ENCODE measurements at places on chromosomes 7 and 10.

GRCh38 chr7:29866490-29866930 lies 60.2 kb downstream of the WIPF3 start:
- no peak for DNase-seq

DNA sequence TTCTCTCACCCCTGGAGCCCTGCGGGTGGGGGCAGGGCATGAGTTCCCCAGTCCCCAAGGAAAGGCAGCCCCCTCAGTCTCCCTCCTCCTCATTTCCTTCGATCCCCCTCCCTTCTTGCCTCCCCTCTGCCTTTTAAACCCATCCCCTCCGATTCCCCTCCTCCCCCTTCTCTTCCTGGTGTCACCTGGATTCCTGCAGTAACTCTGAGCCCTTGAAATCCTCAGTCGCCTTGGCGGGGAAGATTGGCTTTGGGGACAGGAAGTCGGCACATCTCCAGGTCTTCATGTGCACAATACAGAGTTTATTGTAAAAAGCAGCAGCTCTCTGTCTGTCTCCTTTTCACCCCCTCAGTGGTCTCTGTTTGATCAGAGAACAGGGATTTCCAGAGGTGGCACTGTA lies 1.3 kb upstream of the MUC12 start:
- DNase-seq: no peak

DNA sequence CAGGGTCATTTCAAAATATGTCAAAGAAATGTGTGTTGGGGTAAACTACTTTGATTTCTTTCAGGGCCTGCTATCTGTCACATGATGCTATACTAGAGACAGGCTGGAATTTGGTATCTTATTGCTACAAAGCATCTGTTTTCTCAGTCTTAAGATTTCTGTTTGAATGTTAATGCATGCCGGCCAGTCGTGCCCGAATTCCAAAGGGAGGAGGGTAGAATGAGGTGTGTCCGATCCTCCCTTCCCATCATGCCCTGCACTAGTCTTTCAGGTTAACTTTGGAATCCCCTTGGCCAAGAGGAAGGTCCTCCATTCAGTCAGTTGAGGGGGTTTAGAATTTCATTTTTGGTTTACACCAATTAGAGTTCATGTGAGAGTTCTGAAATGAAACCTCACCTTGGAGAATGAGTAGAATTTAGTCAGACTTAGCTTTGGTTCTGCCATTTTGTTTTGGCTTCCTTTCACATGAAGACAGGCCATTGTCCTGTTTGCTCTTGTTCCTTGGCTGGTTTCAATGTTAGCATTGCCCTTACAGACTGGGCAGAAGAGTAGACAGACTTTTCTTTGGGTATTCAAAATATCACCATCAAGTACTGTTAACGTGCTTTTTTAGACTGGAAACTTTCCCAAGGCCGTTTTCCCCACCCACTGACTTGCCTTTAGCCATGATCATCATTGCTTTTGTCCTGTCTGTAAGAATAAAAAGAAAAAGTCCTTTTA lies 95.8 kb downstream of the CAMK1D start:
- no peak for DNase-seq

GRCh38 chr7:112360681-112361080 lies 89.6 kb upstream of the IFRD1 start:
- DNase-seq: no peak

DNA sequence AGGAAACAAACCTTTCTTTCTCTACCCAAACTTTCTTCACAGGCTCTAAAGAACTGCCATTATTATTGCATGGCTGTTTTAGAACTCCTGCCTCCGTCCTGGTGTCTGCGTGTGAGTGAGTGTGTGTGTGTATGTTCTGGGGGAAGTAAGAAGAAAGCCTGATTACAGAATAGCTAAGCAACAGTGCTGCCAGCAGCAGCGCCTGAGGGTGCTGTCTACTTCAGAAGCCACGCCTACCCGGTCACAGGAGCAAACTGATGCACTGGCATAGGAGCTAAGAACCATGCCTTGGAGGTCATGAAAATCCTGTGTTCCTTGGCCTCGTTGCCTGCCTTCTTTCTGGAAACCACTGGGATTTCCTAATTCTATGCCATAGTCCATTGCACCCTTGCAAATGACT lies 25.2 kb downstream of the LIPK start:
- DNase-seq: no peak

- no peak for DNase-seq
Observed at GRCh38 chr10:12048547-12048946, 5.9 kb upstream of the UPF2 start.

- DNase-seq: no peak
Observed at GRCh38 chr7:24704311-24704710, 53.0 kb downstream of the GSDME start.

DNA sequence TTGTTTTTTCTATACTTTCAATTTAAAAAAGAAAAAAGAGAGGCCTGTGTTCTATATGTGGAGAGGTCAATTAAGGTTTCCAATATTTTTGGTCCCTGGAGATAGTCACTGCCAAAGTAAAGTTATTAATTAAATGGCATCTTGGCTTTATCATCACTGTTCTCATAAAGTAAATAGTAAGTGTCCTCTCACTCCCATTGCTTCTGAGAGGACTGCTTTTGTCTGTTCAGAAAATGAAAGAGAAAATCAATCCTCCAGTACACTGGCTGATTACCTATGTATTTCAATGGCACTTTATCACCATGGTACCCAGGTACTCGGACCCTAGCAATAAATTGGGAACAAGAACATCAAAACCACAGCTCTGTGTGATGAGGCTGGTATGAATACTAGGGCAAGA lies 94.0 kb downstream of the RNLS start:
- DNase-seq: no peak

DNA sequence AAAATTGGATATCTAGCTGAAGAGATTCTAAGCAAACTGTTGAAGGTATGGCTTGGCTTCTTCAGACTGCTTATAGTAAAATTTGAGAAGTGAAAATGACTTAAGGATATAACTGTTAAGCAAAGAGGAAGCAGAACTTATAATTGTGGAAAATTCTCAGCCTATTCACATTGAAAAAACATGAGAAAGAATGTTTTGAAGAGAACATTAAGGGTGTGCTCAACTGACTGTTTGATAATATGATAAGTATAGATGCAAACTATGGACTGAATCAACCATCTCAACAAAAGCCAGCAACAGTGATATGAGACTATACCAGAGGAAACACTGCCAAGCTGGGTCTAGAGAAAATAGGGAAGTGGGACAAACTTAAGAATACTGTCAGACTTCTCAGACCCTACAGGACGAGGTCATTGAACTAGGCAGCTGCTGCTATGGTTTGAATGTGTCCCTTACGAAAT lies 133.1 kb upstream of the PPP1R3A start:
- no peak for DNase-seq

GRCh38 chr10:29055101-29055500 lies 233.8 kb upstream of the LYZL1 start:
- no peak for DNase-seq

DNA sequence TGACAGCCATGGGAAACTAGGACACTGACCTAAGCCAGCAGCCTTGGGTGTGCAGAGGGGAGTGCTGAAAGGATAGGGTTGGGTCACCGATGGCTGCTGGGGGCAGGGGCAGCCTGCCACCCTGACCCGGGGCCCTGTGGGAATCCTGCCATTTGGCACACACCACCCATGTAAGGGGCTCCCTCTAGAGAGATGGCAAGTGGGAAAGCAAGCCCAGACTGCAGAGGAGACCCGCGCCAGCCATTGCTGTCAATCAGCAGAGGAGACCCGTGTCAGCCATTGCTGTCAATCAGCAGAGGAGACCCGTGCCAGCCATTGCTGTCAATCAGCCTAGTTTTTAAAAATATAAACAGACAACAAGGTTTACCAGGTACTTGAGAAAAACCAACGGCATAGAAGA lies 27.4 kb upstream of the PRKAG2 start:
- no peak for DNase-seq

DNA sequence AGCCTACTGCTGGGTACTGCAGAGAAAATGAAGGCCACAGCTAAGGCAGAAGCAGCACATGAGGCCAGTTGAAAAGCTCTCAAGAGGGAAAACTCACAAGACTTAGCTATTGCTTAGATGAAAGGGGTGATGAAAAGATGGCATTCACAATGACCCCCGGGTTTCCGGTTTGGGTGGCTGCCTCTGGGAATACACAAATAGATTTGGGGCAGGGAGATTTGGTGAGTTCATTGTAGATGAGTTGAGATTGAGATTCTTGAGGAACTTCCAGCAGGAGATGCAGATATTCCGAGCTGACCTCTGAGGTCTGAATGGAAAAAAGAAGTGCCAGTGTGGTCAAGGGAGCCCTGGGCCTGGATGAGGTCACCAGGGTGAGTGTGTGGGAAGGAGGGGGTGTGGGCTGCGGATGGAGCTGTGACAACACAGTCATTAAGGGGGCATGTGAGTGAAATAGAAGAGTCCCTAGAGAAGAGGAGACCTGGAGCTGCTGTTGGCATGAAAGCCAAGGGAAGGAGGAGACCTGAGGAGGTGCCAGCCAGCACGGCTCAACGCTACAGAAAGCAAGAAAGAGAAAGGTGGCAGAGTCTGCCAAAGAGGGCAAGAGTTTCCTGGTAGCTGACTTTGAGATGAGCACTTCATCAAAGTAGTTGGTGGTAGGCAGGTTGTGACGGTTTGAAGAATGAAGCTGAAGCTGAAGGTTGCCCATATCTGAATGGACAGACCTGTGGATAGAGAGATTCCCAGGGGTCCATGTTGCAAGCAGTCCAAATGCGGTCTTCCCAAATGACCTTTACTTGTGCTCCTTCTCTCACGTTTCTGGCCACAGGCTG lies 43.7 kb downstream of the HIF1AN start:
- no peak for DNase-seq

DNA sequence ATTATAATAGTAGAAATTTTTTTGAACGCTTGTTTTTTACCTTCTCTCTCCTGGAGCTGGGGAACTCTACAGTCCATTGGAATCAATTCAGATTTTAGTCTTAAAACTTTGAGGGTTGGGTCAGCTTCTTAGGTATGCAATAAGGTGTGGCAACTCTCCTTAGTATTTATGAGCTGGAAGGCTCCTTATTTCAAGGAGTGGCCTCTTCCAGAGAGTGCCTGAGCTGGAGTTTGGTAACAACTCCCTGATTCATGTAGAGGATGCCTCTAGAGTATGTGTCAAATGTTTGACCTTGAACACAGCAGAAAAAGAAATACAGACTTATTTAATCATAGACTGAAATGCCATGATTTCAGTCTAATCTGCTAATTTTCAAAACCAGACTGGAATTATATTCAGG lies 11.1 kb downstream of the CDK14 start:
- no peak for DNase-seq

DNA sequence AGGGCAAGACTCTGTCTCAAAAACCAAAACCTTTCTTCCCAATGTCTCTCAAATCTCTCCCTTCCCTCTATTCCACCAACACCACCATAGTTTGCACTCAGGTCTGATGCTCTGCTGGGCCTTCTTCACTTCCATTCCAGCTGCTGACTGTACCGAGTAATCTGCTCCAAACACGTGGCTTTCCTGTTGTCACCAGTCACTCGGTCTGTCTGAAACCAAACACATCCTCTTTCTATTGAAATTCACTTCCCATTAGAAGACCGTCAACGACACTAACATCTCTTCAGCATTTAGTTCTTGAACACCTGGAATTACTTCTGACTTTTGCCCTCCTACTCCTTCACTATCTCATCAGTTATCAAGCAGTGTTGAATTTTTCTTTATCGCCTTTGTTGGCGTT lies 4.7 kb upstream of the NRF1 start:
- DNase-seq: no peak

GRCh38 chr7:2082139-2082998 lies 150.4 kb downstream of the MAD1L1 start:
- no peak for DNase-seq

- DNase-seq: no peak
Observed at GRCh38 chr10:113555751-113556150, 2.9 kb downstream of the HABP2 start.

DNA sequence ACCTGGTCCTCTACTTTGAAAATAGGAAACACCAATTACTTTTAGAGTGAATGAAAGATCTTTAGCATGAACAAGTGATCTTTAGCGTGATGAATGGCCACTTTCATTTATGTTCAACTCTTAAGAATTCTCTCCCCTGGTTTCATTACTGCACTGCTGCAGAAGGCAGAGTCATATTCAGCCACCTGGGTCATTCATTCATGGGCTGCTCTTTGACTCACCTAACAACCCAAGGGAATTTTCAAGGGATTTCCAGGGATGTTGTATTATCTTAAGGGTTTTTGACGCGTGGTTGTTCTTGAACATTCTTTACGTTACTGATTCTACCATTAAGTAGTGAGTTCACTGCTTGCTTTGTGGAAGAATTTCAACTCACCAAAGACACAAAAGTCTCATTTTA lies 87.3 kb upstream of the STK17A start:
- no peak for DNase-seq

GRCh38 chr10:100043344-100043743 lies 33.6 kb upstream of the DNMBP start:
- DNase-seq: no peak

GRCh38 chr10:16536155-16536554 lies 14.5 kb upstream of the C1QL3 start:
- DNase-seq: no peak

DNA sequence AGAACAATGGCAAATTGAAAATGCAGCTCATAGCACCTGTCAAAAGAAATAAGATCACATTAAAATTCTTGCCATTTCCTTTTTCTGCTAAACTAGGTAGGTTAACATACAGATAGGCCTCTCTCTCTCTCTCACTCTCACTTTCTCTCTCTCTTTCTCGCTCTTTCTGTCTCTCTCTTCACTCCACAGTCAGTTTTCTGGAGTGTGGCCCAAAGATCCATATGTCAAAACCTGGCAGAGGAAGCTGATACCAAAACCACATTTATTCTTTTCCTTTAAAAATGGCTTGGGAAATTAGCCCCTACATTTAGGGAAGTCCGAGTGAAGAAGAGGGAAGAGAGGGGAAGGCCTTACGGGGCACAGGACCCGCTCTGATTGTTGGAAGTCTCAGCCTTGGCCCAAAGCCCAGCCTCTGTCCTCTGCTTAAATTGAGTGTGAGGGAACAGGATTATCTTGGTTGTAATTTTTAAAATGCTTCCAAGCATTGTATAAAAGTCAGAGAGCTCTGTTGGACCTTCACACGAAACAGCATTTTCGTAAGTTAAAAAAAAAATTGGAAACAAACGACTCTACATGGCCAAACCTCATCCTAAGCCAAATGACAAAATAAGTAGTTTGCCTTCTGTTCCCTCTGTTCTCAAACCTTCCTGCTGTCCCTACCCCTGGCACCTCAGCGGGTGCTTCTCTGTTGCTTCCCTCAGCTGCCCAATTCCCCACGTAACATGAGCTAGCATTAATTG lies 83.2 kb downstream of the FRMD4A start:
- no peak for DNase-seq

DNA sequence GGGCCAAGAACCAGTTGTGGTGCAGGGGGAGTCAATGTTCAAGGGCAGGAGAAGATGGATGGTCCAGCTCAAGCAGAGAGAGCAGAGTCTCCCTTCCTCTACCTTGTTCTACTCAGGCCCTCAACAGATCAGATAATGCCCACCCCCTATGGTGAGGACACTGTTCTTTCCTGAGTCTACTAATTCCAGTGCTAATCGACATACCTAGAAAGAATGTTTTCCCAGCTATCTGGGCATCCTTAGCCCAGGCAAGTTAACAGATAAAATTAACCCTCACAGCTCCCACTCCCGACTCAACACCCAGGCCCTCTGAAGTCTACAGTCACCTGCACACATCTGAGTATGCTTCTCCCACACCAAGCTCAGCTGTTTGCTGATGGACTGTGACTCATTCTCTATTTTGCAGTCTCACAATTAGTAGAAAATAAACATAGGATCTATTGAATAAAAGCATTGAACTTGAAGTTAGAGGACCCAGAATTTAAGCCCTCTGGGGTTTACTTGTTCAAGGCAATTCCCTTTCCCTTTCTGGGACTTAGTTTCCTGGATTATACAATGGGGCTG lies 17.1 kb downstream of the COL13A1 start:
- DNase-seq: no peak
